ENCODE measurements at places on chromosomes 3 and 15.
A peak's percentile ranks its signal among the peaks of the same experiment; 100 is the strongest.

DNA sequence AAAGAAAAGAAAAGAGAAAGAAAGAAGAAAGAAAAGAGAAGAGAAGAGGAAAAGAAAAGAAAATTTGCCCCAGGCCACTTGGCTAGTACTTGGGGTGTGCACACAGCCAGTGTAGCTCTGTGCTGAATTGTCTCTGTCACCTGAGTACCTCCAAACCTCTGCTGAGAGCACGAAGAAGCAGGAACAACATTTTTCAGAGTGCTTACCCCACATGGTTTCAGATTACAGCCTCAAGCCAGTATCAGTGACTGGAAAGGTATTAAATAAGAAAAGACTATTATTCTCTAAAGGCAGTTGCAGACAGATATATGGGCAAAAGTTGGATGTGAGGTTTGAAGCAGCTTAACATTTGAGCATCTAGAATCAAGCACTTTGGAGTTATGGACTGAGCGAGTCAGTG, 113.3 kb upstream of the PHLDB2 start:
- no peak for DNase-seq

GRCh38 chr3:149085828-149086231, 503 bp downstream of the HLTF start:
- peak; percentile 2 for DNase-seq

DNA sequence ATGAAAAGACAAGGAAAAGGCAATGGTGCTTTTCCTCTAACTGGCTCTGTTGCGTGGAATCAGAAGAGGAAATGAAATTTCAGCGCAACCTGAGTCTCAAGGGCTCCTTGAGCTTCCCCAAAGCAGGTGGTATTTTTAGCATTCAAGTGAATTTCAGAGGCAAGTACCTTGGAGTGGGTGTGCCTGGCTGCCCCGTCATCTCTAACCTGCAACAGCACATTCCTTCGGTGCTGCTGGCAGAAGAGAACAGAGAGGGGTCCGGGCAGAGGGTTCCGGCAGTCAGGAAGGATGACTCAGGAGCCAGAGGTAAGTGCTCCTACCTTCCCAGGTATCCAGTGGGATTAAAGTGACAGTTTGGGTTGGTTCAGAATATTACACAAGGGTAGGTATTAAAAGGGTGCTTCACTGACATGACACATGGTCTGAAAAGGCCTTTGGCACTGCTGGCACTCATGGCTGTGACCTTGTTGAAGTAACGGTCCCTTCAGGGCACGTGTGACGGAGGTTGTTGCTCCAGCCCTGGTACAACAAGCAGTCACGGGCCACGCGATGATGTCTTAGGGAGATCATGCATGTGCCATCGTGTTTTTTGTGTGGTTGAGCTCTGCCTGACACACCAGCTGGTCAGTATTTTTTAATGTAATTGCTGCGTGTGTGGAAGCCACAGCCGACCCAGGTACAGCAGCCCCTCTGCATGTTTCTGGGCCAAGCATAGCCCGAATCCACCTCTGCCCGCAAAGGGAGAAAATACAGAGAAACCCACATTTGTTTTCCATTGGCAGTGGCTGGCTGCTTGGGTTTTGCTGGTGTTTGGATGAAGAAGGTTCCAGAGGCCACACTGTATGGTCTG, 75.7 kb downstream of the LRRK1 start:
- DNase-seq: no peak

DNA sequence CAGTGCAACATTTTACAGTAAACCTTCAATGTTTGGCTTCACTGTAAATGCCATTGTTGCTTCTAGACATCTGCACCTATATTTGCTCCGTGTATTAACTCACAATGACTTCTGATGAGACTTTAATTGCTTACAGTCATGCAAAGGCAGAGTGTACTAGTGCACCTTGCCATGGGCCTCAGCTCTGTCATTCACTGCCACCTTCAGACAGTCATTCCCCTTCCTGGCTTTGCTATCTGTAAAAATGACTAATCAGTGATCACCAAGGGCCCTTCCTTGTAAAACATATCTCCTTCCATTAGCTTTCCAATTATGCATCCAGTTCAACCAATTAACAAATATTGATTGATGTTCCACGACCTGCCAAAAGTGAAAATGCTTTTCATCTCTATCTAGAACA, 120.3 kb downstream of the ARRDC4 start:
- DNase-seq: no peak

DNA sequence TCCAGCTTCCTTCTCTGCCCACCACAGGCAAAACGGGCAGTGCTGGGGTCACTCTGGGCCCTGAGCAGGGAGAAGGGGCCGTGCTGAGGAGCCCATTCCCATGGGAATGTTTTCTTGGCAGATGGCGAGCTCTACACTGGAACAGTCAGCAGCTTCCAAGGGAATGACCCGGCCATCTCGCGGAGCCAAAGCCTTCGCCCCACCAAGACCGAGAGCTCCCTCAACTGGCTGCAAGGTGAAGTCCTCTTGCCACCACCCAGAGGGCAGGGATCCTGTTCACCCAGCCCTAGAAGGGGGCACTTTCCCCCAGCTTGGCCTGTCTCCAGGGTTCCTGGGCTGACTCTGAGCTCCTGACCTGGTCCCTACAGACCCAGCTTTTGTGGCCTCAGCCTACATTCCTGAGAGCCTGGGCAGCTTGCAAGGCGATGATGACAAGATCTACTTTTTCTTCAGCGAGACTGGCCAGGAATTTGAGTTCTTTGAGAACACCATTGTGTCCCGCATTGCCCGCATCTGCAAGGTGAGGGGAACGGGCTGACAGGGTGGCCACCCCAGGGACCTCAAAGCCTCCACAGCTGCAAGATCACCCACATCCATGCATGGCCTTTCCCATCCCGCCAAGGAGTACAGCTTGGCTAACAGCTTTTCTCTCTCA, 12.4 kb downstream of the CIB1 start:
- no peak for DNase-seq

DNA sequence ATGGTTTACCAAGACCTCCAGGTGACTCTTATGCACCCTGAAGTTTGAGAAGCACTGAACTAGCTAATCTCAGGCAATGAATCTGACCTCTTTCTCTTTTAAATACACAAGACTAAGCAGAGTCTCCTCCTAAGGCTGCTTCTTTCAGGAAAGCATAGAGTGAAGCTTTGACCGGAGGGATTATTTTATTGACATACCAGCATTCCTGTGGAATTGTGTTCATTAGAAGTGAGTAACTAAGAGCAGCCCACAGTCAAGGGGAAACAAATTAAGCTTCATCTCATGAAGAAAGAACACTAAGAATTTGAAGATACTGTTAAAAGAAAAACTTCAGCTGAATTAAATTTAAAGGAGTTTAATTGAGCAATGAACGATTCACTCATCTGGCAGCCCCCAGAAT, 963.5 kb downstream of the NTRK3 start:
- DNase-seq: no peak

DNA sequence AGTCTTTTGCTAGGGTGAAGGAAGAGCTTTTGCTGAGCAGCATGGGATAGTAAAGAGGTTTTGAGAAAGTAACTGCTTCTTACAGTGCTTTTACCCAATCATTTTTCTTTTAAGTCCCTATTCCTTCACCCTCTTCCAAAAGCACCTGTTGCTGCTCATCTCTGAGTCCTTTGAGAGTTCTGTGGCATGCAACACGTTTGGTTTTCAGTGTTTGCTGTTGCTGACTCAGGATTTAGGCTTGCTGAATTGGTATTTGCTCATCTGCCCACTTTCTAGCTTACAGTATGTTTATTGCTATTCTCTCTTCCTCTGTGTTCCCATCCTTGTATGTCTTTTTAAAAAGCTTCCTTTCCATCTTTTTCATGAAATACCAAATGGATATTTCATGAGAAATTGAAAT, 55.9 kb upstream of the THRB start:
- DNase-seq: no peak

DNA sequence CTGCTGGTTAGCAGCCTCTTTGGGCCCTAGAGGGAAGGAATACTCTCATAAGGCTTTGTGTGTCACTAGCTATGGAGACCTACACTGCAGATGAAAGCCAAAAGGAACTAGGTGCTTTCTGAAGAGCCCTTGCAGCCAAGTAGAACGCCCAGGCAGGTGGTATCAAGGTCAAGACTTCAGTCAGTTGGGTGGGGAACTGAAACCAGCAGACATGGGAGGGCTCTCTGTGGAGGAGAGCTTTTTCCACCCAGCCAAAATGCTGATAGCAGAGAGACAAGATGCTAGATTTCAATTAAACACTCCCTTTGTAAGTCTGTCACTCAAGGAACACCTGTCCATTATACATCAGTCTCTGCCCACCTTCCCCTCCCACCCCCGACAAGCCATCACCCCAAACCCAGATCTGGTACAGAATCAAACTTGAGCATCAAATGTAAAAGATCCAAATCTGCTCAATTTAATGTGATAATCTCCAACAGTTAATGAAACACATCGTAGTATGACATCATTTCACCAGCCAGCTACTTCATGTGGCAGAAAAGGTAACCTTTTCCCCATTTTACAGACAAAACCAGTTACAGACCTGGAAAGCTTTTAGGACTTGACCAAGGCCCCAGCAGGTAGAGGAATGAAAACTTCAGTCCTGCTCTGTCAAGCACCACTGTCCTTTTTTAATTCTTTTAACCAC, 14.6 kb downstream of the MRPS25 start:
- DNase-seq: no peak

GRCh38 chr3:77536038-77536775, 496.3 kb downstream of the ROBO2 start:
- no peak for DNase-seq

- DNase-seq: no peak
Observed at GRCh38 chr15:92157666-92158298, 235.9 kb upstream of the ST8SIA2 start.

DNA sequence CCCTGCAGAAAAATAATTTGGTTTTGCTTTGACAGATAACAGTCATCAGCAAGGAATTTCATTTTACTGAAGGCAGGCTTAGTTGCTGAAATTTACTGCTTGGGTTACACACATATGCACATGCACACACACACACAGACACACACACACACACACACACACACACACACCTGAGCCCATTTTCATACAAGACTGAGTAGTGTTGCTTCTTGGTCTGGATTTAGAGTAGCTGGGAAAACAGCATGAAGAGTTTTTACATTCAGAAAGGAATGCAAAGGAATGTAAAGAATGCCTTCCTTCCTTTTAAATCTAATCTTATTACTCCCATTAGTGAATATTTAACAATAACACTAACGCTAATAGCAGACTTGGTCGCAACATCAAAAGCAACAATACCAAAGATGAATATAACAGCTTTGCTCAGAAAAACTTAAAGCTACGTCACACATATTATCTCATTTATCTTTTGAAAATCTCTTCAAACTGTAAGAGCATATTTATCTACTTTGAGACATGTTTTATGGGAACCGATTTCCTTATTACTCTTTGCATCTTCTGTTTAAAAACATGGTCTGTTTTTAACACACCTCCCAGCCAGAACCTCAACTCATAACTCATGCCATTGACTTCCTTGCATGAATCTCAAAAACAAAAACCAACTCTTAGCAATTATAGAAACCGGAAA, 32.5 kb downstream of the RFTN1 start:
- DNase-seq: no peak

DNA sequence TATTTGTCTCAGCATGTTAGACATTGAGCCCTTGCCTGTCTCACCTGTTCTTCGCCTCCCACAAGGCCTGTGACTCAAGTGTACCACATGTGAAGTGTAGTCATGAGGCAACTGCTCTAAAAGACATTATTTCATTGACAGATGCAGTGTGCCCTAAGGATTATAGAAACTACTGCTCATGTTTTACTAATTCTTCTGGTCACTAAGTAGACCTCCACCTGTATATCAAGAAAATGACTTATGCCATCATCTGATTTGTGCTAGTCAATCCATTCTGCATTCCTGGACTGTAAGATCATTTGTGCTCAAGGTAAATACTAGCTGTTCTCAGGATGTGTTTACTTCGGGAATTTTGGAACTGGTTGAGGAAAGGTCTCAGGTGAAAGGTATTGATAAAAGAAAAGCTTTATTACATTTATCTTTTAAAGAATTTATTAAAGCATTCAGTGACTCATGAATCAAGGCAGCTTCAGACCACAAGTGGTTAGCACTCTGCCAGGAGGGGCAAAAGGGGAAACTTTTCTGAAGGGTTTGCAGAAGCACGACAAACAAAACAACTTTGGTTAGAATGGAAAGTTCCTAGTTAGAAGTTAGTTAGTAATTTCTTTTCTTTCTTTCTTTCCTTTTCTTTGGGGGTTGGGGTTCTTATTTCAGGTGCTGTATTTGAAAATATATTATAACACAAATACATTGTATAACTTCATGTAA, 465.3 kb upstream of the CBLB start:
- peak; percentile 55 for DNase-seq

DNA sequence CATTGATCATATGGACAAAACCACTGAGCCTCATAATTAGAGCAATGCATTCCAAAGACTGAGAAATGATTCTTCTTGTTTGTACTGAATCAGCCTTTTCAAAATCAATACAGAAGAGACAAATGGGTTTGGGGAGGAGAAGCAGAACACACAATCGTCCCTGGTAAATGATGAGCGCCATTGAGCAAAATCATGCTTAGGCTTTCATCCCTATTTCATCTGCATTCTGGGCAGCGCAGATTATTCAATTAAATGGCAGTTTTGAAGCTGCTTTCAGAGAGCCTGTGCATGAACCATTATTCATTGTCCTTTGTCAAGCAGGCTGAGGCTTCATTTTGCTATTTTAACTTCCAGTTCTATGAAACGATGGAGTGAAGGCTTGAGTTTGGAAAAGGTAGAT, 371.9 kb downstream of the CACNA2D3 start:
- DNase-seq: no peak

DNA sequence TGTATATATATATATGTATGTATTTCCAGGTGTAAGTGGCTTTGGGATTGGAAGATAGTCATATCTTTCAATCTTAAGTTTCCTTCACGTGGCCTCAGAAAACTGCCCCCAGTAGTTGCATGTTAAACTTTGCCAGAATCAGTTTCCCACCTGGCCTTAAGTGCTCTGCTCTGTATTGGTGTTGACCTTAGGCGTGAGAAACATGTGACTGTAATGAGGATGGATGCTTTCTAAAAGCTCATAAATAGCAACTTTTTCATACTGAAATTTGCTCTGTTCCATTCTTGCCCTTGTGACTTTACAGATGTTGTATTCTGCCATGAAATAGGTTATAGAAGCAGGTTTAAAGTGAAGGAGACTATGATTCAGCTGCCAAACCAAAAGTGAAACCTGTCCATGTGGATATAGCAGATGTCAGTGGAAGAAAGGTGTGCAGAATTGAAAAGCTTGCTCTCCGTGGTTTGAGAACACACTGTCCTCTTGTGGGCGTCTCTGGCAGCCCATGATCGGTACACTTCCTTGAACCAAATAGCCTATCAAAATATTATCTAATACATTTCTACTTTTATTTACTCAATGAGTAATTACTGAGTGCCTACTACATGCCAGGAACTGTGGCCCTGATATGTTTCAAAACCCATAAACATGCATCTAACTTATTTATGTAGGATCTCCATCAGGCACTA, 15.8 kb downstream of the SCG5 start:
- DNase-seq: no peak

DNA sequence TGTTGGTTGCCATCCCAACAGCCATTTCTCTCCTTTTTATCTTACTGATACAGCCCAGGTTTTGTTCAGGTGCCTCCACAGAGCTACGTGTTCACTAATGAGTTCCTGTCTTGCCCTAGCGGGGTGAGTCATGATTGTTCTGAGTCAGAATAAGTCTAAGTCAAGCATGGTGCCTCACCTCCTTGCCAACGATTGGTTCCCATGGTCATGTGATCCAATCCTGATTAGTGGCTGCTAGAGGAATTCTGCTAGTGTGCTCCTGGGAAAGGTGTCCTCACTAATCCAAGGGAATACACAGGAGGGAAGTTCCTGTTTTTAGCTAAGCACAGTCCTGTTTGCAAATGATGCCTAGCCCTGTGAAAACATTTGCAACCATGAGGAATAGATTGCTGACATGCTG, 99.8 kb downstream of the NSUN3 start:
- DNase-seq: no peak

GRCh38 chr3:38314112-38314763, 32.1 kb downstream of the SLC22A14 start:
- no peak for DNase-seq

GRCh38 chr3:106825962-106826605, 551.2 kb upstream of the CCDC54 start:
- DNase-seq: no peak

All from activated CD4-positive, alpha-beta T cell treated with anti-CD3 and anti-CD28 coated beads, Interleukin-2, amount 50 U/mL, for 4 hours (primary cell).